ENCODE measurements at places on chromosomes 1 and 21. TPM values are rescaled to one million over a fixed set of nuclear protein-coding genes. Genes with fewer than 3 reads are reported as not detected.
A peak's percentile ranks its signal among the peaks of the same experiment; 100 is the strongest.

FMN2 gene
- 7.5 TPM for total RNA-seq

S100B gene
- 10.6 TPM for total RNA-seq

HMCN1 gene
- 1.6 TPM for total RNA-seq

RNU1-3 gene
- under 0.01 TPM for total RNA-seq

- DNase-seq, result peak; percentile 14
- H3K27ac ChIP-seq, result peak overlapping the region; percentile 49
- peaks cover 28% of the 10 kb centered on the region for H3K4me1 ChIP-seq
- no peaks in the 10 kb centered on the region for H3K27me3 ChIP-seq
- H3K4me3 ChIP-seq, result no peak overlapping the region
Observed at GRCh38 chr1:91583326-91583755, 82.7 kb downstream of the CDC7 start.

GRCh38 chr1:247286134-247286670 lies 30.3 kb downstream of the VN1R5 start:
- H3K27me3 ChIP-seq, result no peaks in the 10 kb centered on the region
- no peak overlapping the region for H3K4me3 ChIP-seq
- H3K4me1 ChIP-seq, result no peaks in the 10 kb centered on the region
- H3K36me3 ChIP-seq, result no peaks in the 10 kb centered on the region
- no peak for DNase-seq
- no peak overlapping the region for H3K27ac ChIP-seq

Measured in transverse colon (tissue), 4 donors.